Amygdala (tissue), 56 donors: ENCODE measurements at places on chromosomes 2 and 18.

DNA sequence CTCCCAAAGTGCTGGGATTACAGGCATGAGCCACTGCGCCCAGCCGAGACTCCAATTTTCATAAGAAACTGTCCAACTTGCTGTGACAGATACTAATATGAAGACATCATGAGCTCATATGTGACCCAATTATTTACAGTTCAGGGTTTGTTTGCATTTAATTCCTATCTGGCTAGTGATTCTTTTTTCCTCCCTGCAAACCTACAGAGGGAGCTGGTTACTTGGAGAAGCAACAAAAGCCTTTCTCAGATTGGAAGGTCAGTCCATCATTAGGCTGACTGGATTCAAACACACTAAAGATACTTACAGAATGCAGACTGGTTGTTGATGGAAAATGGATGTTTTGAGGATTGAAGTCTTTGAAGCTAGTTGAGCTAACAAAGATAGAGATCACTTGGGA, 176.4 kb downstream of the ANKRD44 start:
- DNase-seq, result no peak

DNA sequence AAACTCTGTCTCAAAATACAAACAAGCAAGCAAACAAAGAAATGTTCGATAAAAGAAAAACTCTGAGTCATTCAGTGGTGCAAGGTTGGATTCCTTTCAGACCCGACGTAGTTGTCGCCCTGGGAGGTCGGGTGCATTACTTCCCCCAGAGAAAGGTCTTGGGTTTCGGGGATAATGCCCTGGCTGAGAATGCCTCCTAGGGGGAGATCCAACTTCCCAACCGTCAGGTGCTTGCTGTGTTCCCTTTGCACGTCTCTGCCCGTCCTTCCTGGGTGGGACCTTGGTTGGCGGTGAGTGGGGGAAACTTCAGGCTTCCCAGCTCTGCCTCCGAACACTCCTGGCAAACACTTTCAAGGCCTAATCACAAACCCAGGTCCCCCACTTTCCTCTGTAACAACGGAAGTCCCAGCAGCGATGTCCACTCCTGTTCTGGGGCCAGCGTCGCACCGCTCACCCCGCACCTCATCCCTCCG, 609 bp downstream of the TPGS2 start:
- DNase-seq, result no peak

- peak; percentile 59 for DNase-seq
Observed at GRCh38 chr18:3449512-3450011, 410 bp upstream of the TGIF1 start.

DNA sequence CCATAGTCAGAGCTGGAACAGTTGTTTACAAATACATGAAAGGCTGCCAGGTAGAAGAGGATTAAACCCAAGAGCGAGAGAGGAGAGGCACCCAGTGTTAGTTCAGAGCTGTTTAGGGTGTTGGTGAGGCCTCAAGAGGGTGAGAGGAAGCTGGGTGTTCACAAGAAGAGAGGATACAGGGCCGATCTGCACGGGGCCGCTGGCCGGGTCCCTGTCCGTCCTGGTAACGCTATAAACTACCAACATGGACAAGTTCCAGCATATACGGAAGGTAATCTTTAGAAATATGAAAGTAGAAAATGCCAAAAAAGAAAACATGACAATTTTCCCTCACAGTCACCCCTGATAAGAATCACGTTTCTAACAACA, 109.7 kb downstream of the TMEM18 start:
- DNase-seq, result no peak

- peak; percentile 7 for DNase-seq
Observed at GRCh38 chr2:69166812-69167468, 154.0 kb downstream of the ANTXR1 start.

- DNase-seq, result no peak
Observed at GRCh38 chr2:54810246-54810645, 86.8 kb downstream of the EML6 start.
